Stimulated activated CD8-positive, alpha-beta memory T cell treated with anti-CD3 and anti-CD28 coated beads, Interleukin-4, amount 100 ng/mL, for 1 hour (primary cell): ENCODE measurements at places on chromosomes 5 and 9.
A peak's percentile ranks its signal among the peaks of the same experiment; 100 is the strongest.

- DNase-seq, result no peak
Observed at GRCh38 chr9:21153336-21154017, 11.8 kb upstream of the IFNW1 start.

DNA sequence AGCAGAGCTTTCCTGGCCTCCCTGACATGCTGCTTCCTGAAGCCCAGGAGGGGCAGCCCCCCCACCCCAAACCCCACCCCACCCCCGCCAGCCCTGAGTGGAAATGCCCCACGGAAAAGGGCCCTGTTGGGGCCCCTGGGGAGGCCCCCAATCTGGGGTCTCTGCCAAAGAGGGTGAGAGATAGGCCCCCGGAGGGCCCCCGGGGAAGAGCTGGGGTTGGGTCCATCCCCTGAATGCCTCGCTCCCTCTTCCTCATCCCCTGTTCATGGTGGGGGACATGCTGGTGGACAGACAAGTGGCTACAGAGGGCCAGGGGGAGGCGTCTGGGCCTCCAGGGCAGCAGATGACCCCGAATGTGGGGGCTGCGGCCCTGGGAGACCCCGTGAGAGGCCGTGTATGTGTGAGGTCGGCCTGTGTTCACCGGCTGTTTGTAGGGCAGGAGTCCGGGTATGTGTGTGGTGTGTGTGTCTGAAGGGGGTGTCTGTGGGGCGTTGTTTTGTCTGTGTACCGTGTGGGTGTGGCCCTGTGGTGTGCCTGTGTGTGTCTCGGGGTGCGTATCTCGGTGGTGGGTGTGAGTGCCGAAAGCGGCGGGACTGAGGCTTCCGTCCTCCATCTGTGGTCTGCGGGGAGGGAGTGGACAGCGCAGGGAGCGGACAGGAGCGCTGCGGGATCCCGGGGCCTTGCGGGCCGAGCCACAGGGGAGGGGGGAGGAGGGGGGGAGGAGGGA is 11.3 kb downstream of the C9orf50 start:
- DNase-seq, result no peak

- DNase-seq, result peak; percentile 17
Observed at GRCh38 chr9:74951725-74952151, 974 bp downstream of the C9orf40 start.

GRCh38 chr9:33161011-33161588 is 6.0 kb downstream of the B4GALT1 start:
- DNase-seq, result no peak

GRCh38 chr5:21236104-21236503 is 1248.1 kb upstream of the CDH18 start:
- DNase-seq, result no peak

- no peak for DNase-seq
Observed at GRCh38 chr5:167653645-167654106, 637.8 kb upstream of the WWC1 start.

DNA sequence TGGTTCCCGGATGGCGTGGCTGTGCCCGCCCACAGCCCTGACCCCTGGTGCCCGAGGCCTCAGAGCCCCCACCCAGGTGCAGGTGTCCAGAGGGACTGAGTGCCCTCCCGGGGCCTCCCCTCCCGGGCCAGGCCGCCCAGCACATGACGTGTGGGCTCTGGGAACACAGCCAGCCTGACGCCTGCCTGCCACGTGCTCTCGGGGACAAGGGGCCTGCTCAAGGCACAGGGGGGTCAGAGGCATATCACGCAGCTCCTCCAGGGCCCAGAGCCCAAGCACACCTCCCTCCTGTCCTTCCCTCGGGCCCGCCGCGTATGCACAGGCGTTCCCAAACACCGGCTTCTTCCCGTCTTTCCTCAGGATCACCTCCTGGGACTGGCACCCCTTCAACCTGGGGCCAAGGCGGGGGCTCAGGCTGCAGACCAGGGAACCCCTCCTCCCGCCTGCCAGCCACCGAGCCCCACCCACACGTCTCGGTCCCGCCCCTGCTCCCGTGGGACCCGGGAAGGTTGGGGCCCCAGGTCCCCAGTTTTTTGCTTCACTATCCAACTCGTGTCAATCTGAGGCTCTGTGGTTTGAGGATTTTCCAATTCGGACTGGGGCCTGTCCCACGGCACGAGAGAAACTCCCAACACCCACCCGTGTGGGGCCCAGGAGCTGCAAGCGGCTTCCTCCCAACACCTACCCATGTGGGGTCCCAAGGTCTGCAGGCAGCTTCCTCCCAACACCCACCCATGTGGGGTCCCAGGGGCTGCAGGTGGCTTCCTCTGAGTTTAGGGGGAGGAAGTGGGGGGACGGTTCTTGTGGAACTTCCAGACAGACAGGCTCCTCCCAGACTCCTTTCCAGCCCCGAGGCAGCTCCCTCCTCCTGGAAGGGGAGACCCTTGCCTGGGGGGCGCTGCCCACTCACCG is 1.5 kb downstream of the LCN10 start:
- DNase-seq, result no peak

DNA sequence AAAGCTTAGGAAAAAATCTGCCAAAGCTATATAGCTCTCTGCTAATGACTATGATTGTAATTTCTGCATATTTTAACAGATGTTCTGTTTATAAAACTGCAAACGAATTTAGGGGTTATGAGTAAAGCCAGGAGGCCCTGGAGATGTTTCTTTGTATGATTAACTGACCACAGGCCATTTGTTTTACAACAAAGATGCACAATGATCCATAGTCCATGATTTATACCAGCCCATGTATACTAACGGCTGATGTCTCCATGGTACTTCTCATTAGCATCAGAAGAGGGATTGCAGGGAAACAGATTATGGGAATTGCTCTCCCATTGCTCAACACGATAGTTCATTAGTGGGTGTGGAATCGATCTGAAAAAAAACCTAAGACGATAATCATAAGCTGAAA is 78.9 kb downstream of the PPP2R2B start:
- no peak for DNase-seq
